HepG2 (cell line): ENCODE measurements at places on chromosomes 6 and 20.
A peak's percentile ranks its signal among the peaks of the same experiment; 100 is the strongest.

- DNase-seq = no peak
Observed at GRCh38 chr6:77324866-77325265, 138.4 kb downstream of the HTR1B start.

GRCh38 chr6:6856538-6857523 lies 250.9 kb upstream of the RREB1 start:
- DNase-seq = no peak

GRCh38 chr20:8812817-8813216 lies 256.1 kb upstream of the PLCB4 start:
- no peak for DNase-seq

DNA sequence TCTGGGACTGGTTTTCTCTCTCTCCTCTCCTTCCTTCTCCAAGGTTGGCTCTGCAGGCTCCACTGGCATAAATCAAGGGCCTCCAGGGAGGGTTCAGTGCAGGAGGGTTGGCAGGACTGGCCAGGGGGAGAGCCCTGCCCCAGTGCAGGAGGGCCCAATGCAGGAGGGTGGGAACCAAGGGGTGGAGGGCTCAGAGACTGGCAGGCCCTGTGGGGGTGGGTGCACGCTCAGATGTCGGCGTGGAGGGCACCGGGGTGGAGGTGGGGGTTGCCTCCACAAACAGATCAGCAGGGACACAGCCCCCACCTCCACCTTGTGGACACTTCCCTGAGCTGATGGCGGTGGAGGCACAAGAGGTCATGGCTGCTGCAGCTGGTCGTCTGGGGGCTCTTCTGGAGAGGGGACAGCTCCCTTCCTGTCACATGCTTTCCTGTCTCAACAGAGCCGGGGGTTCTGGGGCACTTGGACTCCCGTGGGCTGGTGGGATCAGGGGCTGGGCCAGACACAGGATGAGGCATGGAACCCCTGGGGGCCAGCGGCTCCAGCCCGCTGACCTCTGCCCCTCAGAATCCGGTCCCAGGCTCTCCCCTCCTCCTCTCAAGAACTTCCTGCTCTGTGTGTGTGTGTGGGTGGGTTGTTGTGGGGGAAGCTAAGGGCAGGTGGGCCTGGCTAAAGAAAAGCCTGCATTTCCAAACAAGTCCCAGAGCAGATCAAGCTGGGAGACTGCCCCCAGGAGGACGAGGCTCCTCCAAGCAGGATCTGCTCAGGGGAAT lies 2.7 kb upstream of the ABHD16B start:
- DNase-seq = peak; percentile 79

DNA sequence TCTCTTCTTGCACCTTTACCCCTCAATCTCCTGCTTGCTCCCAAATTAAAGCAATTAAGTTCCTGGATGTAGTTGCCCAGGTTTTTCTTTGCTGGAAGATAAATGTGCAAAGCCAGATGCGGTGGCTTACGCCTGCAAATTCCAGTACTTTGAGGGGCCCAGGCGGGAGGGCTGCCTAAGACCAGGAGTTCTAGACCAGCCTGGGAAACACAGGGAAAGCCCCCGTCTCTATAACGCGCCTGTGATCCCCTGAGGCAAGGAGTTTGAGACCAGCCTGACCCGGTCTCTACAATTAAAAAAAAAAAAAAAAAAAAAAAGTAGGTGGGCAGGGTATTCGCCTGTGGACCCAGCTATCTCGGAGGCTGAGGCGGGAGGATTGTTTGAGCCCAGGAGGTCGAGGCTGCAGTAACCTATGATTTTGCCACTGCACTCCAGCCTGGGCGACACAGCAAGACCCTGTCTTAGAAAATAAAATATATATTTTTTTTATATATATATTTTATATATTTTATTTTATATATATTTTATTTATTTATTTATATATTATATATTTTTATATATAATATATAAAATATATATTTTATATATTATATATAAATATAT lies 461 bp upstream of the DCDC2 start:
- DNase-seq = no peak

DNA sequence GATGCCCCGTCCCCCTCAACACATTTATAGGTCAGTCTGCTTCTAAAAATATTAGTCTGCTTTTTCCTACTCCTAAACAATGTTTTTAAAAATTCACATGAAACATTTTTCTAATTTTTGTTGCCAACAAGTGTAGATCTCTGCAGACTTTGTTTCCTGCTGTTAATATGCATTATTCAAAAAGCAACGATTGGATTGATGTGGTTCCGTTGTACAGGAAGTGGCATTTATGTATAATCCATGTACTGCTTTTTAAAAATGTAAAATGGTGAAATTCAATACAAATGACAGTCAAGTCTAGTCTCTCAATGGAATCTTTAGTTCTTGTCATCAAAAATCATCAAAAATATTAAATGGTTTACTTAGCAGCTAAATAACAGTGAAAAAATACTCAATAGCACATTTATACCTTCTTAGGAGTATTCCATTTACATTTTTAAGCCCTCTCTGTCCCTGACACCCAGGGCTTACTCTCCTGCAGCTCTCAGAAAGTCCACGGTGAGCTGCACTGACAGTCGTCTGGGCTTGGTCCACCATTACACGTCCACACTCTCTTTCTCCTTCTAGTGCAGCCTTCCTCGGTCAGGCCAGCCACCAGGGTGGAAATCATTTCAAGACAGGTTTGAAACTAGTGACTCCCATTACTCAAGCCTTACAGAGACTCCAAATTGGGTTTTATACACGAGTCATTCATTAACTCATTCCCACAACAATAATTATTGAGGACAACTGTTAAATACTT lies 211.5 kb downstream of the TMEM200A start:
- no peak for DNase-seq

DNA sequence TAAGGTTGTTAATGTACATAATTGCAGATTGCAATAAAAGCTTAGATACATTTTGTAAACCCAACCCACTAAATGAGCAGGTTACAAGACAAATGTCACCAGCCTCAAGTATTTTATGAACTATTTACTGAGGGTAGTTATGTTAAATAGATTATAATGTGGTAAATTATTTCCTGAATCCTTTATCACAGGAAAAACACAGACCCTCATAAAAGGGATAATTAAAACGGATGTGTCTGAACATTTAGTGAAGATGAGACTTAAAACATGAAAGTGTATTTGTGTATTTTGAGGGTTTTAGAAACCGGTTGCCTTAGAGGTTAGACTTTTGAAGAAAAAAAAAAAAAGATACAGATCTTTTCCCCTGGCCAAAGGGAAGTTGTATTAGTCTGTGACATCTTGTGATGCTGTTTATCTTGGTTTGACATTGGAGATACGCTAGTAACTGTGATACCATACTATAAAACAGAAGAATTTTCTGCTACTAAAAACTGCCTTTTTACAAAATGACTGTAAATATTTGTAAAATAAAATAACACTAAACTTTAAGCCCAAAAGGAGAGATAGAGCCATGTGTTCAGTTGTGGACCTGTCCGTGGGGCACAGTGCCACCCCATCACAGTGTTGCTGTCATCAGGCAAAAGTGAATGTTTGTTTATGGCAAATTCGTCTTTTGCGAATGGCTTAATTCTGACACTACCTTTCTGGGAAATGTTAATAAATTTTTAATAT lies 9.7 kb downstream of the DYNLT1 start:
- no peak for DNase-seq

DNA sequence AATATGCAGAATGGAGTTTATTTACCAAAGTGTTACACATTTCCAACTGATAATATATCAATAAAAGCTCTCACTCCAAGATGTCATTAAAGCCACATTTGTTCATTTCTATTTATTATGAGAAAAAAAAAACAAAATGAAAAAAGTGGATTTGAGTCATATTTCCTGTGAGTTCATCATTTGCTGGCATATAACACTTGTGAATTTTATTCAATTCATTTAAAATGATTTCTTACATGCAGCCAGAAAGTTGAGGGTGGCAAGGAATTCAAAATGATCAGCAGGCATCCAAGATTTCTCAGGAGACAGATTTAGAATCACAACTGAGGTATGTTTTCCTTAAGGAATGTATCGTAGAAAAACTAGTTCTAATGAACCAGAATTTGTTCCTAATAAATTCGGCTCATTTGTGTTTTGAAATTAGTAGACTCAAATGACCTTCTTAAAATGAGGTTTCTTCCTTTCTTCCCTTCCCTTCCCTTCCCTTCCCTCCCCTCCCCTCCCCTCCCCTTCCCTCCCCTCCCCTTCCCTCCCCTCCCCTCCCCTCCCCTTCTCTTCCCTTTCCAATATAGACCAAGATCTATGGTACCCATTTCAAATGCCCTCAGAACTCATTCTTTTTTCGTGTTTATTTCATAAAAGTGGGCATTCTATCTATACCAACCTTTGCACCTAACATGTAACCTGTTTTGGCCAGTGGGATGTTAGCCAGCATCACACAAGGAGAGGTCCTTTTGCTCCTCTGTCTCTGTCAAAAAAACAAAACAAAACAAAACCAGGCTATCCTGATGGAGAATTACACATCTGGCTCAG lies 357.9 kb upstream of the TSHZ2 start:
- DNase-seq = no peak

- DNase-seq = no peak
Observed at GRCh38 chr6:13760307-13761304, 49.0 kb upstream of the RANBP9 start.

DNA sequence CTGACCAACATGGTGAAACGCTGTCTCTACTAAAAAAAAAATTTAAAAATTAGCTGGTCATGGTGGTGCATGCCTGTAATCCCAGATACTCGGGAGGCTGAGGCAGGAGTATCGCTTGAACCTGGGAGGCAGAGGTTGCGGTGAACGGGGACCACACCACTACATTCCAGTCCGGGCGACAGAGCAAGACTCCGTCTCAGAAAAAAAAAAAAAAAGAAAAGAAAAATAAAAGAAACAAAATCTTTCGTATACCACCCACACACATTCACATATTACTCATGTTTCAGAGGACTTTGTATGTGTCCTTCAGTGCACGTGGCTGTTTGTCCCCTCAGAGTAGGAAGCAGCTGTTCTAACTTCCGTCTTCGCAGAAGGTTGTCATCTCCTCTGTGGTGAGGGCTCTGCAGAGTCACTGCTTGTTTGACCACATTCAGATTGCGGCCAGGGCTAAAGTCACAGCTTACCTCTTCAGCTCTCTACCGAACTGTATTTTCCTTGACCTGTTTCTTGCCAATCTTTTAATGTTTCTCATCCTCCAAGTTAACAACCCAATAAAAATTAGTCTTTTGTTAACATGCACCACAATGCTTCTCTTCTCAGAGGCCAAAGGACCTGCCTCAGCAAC lies 36.6 kb upstream of the HIVEP1 start:
- no peak for DNase-seq

DNA sequence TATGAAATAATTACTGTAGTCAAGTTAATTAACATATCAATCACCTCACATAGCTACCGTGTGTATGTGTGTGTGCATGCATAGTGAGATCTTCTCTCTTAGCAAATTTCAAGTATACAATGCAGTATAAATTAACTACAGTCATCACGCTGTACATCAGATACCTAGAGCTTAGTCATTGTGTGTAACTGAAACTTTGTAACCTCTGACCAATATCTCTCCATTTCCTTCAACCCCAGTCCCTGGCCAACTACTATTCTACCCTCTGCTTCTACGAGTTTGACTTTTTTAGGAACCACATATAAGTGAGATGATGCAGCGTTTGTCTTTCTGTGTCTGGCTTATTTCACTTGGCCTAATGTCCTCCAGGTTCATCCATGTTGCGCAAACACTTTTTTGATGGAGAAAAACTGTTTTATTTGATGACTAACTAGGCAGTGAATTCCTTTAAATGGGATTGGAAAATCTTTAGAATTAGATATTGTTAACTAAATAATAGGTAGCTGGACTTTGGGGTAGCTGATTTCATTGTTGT lies 459.5 kb downstream of the DHX35 start:
- DNase-seq = no peak

DNA sequence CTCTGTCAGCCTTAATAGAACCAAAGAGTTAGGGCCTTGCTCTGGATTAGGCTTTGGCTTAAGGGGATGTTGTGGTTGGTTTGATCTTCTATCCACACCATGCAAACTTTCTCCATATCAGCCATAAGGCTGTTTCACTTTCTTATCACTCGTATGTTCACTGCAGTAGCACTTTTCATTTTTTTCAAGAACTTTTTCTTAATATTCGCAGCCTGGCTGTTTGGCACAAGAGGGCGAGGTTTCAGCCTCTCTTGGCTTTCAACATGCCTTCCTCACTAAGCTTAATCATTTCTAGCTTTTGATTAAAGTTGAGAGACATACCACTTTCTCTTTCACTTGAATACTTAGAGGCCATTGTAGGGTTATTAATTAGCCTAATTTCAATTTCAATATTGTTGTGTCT lies 193.1 kb downstream of the NRN1 start:
- no peak for DNase-seq
